ENCODE measurements at places on chromosomes 3 and 15. TPM values are rescaled to one million over a fixed set of nuclear protein-coding genes. Genes with fewer than 3 reads are reported as not detected.

The KLF15 gene
- total RNA-seq: 0.33 TPM

The SCN11A gene
- not detected for total RNA-seq

The SPTSSB gene
- not detected for total RNA-seq

The IL17RB gene
- 0.49 TPM for total RNA-seq

The MOBP gene
- not detected for total RNA-seq

The CTXND1 gene
- total RNA-seq: not detected

The GMPS gene
- 40.2 TPM for total RNA-seq

The ZNF80 gene
- total RNA-seq: not detected

The PPM1L gene
- 6.5 TPM for total RNA-seq

The FOXB1 gene
- total RNA-seq: not detected

The CCDC13 gene
- total RNA-seq: 0.25 TPM

The AMIGO3 gene
- total RNA-seq: 1.4 TPM

The EBLN2 gene
- total RNA-seq: 1.5 TPM

The ADGRG7 gene
- not detected for total RNA-seq

The CCDC66 gene
- total RNA-seq: 2.3 TPM

The B2M gene
- total RNA-seq: 684 TPM

The KCNAB1 gene
- total RNA-seq: not detected

The CD96 gene
- total RNA-seq: not detected

The HAUS2 gene
- total RNA-seq: 29.5 TPM

The DZIP1L gene
- total RNA-seq: 16.9 TPM

The TM4SF18 gene
- 0.51 TPM for total RNA-seq

The TGM5 gene
- total RNA-seq: not detected

The GOLGA6L4 gene
- 0.49 TPM for total RNA-seq

The POLQ gene
- 5.9 TPM for total RNA-seq

The COL6A5 gene
- total RNA-seq: 0.89 TPM

The BFSP2 gene
- not detected for total RNA-seq

The C3orf20 gene
- total RNA-seq: not detected

The CEP63 gene
- total RNA-seq: 7.3 TPM

The GRM7 gene
- not detected for total RNA-seq

The KNG1 gene
- not detected for total RNA-seq

The THRB gene
- 13.4 TPM for total RNA-seq

The BOC gene
- total RNA-seq: 7.6 TPM

The LSG1 gene
- 10.6 TPM for total RNA-seq

The LRRIQ4 gene
- not detected for total RNA-seq

The PGBD4 gene
- 1.0 TPM for total RNA-seq

The DUOXA1 gene
- total RNA-seq: not detected

The VILL gene
- total RNA-seq: 3.9 TPM

The STAB1 gene
- total RNA-seq: 0.13 TPM

The TNNC1 gene
- total RNA-seq: 0.49 TPM

The INSYN1 gene
- 3.8 TPM for total RNA-seq

The SKOR1 gene
- total RNA-seq: 0.25 TPM

The CTDSPL gene
- total RNA-seq: 20.4 TPM

The BUB1B gene
- 73.0 TPM for total RNA-seq
